Stimulated activated CD8-positive, alpha-beta memory T cell treated with anti-CD3 and anti-CD28 coated beads, Interleukin-15, amount 100 ng/mL, for 24 hours (primary cell): ENCODE measurements at places on chromosomes 13 and 19.

- no peak for DNase-seq
Observed at GRCh38 chr13:29513002-29513980, 82.2 kb downstream of the SLC7A1 start.

DNA sequence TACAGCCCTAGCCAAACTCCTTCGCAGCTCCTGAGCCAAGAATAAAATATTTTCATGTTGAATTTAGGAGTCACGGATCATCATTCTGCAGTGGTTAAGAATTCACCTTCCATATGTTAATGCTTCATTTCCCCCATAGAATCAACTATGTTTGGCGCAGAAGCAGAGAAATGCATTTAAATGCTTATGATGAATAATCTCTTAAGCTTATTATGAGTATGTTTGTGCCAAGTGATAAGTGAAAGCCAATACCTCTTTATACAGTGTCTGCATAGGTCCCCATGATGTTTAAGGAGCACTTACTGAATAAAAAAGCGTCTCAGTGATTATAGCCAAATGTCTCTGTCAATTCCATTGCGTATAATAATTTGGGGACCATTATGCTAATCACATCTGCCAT is 32.7 kb upstream of the POMP start:
- DNase-seq = no peak

- no peak for DNase-seq
Observed at GRCh38 chr13:20831933-20832332, 58.2 kb upstream of the EEF1AKMT1 start.

DNA sequence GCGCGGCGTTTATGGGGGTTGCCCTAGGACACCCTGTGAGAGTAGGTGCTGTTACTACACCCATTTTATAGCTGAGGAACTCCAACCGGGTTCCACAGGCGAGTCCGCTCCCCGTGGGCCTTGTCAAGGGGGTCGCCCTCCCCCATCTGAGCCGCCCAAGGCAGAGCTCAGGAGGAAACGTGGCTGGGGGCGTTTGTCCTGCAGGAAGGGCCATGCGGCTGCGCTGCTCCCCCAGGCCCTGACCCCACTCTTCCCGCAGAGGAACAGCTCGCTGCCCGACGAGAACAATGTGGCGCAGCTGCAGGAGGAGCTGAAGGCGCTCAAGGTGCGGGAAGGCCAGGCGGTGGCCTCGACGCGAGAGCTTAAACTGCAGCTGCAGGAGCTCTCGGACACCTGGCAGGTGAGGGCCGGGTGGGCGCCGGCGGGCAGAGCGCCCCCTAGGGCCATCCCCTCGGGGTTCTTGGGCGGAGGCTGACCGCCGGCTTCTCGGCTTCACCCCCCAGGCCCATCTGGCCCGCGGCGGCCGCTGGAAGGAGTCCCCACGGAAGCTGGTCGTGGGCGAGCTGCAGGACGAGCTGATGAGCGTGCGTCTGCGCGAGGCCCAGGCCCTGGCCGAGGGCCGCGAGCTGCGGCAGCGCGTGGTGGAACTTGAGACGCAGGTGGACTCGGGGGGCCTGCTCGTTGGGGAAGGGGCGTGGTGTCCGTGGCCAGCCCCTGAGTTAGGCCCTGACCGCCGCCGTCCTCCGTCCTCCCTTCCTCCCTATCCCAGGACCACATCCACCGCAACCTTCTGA is 12.4 kb downstream of the PRR36 start:
- no peak for DNase-seq

DNA sequence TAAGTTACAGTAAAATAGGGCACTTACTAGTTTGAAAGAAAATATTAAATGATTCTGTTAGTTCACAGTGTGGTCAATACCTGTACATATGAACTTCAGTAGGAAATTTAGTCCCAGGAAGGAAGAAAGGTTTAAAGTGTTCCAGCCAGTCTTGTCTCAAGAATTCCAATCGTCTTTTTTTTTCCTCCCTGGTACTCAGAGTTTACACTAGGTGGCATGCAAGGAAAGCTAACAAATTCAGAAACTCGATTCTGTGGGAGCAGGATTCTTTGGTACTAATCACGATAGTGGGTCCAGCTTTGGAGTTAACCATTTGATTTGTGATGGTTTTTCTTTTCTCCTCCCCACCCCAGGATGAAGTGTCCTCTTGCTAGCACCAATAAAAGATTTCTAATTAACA is 43.6 kb downstream of the POLR1D start:
- no peak for DNase-seq

DNA sequence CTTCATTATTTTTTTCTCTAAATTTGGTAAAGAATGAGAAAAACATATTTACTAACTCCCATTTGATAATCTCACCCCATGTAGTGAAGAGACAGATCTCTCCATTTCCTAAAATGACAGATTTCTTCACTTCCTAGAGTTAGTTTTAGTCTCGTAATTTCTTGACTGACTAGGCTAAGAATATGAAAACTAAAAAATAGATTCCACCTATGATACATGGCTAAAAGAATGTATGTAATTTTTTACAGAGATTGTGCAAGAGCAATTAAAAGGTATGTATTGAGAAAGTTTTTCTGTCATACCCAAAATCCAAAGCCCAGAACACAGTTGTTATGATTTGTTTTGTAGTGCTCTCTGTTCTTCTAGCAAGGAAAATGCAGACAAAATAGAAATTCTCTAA is 9.5 kb downstream of the NALCN start:
- no peak for DNase-seq

- DNase-seq = peak; percentile 69
Observed at GRCh38 chr19:42279902-42280814, 11.1 kb downstream of the CIC start.

GRCh38 chr13:114107686-114108081 is 24.7 kb downstream of the RASA3 start:
- DNase-seq = no peak

GRCh38 chr13:38530492-38530891 is 156.4 kb upstream of the FREM2 start:
- DNase-seq = no peak

DNA sequence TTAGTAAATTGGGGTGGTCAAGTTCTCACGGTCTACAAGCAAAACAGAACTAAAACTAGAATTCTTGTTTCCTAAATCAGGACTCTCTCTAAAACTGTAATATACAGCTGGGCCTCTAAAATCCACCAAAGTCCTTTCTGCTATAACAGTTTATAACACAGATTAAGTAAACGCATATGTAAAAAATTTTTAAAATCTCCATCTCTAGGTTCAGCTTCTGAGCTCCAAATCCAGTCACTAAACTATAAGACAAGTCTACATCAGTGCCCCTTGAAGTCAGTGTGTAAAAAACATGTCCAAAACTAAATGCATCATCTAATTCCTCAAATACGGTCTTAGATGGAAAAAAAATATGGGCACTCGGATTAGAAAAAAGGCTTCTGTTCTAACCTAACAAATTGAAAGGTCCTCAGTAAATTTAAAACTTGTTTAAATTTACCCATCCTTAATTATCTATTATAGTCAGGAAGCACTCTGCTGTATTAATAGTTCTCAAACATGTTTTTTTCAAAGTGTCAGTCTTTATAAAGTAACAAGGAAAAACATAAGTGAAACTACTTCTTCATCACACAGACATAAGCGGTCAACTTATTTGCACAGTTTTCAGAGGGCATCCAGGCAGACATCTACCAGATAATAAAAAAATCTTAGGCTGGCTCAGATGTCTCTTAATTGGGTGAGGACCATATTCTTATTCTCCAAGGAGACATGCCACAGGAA is 33.6 kb downstream of the ELF1 start:
- no peak for DNase-seq

- no peak for DNase-seq
Observed at GRCh38 chr13:21825186-21825585, 154.3 kb downstream of the FGF9 start.

- no peak for DNase-seq
Observed at GRCh38 chr19:14515501-14516047, 2.6 kb downstream of the DNAJB1 start.

GRCh38 chr13:97192166-97192565 is 30.0 kb upstream of the MBNL2 start:
- DNase-seq = no peak

DNA sequence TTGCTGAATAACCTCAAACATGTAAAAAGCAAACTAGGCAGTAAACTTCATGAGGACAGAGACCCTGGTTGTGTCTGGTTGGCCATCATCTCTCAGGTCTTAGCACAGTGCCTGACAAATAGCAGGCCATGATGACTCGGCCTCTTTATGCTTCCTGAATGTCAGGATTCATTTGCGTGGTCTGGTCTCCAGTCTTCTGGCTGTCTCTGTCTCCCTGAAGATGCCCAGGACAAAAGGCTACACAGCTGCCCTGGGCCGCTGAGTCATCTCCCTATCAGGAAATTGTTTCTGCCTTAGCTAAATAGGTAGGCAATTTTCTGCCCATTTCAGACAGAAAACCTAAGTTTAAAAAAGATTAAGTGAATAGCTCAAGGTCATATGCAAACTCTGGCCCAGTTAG is 84.1 kb upstream of the FNDC3A start:
- no peak for DNase-seq

GRCh38 chr19:10122045-10122444 is 2.3 kb upstream of the EIF3G start:
- no peak for DNase-seq

DNA sequence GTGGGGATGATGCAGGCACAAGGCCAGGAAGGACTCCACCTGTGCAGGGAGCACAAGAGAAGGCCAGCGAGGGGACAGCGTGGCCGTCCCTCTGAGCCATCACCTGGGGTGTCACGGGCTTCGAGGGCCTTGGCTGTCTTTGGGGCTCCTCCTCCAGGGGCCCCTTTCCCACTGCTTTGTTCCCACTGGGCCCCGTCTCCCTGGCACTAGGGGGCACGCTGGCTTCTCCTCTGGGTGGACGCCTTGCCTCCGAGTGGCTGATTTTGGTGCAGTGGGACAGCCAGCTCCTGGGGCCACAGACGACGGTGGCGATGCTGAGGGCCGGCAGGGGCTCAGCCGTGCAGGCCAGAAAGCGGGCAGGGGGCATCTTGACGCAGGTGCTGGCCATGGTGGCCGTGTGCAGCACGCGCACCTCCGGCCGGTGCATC is 43.2 kb upstream of the GRTP1 start:
- DNase-seq = no peak

DNA sequence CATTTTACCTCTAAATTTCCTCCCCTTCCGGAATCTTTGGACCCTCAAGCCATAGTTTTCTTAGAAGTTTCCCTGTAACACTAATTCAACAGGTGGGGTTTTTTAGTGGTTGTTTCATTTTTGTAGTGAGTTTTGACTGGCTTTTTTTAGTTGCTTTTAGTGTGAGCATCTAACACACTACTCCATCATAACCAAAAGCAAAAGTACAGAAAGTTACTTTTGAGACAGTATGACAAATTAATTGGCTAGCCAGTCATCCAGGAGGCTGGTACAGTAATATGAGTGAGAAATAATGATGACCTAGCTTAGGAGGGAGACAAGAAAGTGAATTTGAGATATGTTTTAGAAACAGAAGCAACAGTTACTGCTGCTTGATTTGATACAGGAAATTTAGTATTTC is 71.5 kb downstream of the DNAJC15 start:
- DNase-seq = no peak

GRCh38 chr13:36298535-36299068 is 988 bp upstream of the CCDC169 start:
- DNase-seq = no peak

GRCh38 chr19:16893686-16893989 is 4.8 kb downstream of the F2RL3 start:
- DNase-seq = no peak

DNA sequence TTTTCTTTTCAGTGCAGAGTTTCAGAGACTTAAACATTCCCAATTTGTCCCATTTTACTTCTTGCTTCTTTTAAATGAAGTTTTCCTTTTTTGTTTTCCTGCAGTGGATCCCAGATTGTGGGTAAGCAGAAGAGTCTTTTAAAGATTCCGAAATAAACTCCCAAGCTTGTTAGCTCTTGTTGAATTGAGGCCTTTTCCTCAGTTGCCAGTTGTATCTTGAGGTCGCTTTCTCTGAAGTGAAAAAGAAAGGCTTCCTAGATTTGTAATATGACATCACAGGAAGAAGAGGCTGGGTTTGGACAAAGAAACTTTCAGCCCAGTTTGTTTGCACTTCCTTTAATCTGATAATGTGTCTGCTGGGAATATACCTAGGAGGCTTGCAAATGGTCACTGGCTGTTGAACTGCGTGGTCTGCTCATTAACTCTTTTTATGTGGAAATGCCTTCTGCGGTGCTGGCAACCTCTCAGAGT is at the start of gene LPAR6:
LPAR6 (minus strand) TSS at position 233 of the 471 bp plus-strand sequence. CDS start 690 bp downstream, outside the sequence.
- no peak for DNase-seq

GRCh38 chr19:39542206-39542605 is 2.2 kb upstream of the EID2 start:
- no peak for DNase-seq

- DNase-seq = no peak
Observed at GRCh38 chr13:62932256-62932883, 1516.7 kb upstream of the PCDH20 start.

GRCh38 chr13:91704398-91704797 is 306.0 kb downstream of the GPC5 start:
- DNase-seq = no peak

DNA sequence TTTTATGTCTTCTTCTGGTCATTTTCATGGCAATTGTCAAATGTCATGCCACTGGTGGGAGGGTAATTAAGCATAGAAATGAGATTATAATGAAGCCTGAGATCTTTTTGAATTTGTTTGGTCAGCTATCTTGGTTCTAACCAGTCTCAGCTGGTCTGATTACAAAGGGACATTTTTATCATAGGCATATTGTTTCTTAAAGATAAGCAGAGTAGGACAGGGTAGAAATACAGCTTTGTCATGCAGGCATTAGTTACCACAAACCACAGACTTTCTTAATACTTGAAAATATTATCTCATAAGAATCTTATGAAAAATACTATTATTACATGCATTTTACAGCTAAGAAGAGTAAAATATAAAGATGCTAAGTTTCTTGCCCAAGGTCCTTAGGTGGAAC is 1761.5 kb downstream of the PCDH9 start:
- no peak for DNase-seq

DNA sequence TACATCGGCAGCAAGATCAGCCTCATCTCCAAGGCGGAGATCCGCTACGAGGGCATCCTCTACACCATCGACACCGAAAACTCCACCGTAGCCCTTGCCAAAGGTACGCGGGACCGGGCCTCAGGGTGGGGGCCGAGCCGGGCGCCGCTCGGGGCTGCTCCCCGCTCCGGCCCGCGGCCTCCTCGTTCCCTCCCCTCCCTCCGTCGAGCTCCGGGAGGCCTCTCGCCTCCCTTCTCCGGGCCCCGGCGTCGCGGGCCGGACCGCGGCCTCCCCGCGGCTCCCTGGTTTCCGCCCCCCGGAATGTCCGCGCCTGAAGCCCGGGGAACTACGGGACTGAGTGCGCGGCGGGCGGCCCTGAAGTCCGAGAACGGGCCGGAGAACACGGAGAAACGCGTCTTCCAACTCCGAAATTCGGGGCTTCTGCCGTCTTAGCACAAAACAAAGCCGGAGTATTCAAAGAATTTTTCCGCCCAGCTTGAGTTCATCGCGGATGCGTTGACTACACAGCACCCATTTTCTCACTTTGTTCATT is 423 bp downstream of the LSM14A start:
- no peak for DNase-seq

GRCh38 chr19:45922281-45922680 is 7.7 kb upstream of the NANOS2 start:
- no peak for DNase-seq

GRCh38 chr13:59442944-59443486 is 720.7 kb downstream of the DIAPH3 start:
- no peak for DNase-seq

- DNase-seq = no peak
Observed at GRCh38 chr13:32829269-32829668, 187.0 kb upstream of the KL start.

- DNase-seq = no peak
Observed at GRCh38 chr13:75399168-75399878, 82.6 kb downstream of the TBC1D4 start.

GRCh38 chr19:5968431-5969373 is 9.2 kb downstream of the RANBP3 start:
- DNase-seq = no peak
